Activated T-helper 9 cell treated with anti-CD3 and anti-CD28 coated beads, Interleukin-2, amount 50 U/mL, for 16 hours (primary cell): ENCODE measurements at places on chromosomes 11 and 22.
A peak's percentile ranks its signal among the peaks of the same experiment; 100 is the strongest.

DNA sequence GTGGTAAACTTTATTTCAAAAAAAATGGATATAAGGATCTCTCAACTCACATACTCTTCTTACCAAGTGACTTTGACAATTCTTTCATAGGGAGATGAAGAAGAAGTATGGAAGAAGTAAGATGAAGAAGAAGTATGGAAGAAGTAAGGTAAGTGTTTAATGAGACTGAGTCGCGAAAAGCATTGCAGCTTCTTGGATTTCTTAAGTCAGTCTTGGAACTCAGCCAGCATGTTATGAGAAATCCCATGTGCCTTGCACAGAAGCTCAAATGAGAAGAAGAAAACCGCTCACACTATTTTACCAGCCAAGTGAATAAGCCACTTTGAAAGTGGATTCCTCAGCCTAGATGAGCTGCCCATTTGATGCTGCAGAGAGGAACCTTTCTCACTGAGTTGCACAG lies 332.0 kb upstream of the CCDC179 start:
- no peak for DNase-seq

DNA sequence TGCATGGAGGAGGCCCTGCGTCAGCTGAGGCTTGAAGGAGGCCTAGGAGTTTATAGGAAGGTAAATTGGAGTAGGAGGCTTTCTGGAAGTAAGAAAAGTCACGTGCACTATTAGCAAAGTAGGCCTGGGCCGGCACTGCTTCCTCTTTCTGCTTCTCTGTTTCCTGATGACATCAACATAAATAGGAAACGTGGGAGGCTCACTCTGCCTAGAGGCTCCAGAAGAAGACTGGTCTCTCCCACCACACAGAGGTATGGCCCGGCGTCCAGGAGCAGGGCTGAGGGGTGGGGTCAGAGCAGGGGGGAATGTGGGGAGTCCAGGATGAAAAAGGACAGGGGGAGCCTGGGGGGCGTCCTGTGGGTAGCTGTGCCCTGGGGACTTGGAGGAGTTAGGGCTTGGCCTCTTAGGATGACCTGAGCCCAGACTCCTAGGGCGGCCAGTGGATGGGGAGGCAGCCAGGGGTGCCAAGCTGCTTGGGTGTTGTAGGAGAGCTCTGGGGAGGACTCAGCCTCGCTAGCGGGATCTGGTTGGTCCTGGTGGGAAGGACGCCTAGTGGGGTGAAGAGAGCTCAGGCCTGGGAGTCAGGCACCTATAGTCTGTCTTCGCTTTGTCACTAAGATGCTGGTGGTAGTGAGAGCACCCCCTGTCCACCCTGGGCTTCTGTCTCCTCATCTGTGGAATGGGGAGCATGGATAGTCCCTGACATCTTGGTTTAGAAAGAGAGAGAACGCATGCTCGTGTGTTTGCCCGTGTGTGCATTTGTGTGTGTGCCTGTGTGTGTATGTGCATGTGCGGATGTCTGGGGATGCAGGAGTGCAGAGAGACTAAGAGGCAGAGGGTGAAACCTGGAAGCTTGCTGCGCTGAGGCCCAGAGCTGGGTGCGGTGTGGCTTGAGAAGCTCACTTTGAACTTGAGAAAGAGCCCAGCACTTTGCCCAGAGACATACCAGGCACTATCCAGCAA lies at the start of gene CSF2RB:
Gene CSF2RB (plus strand): TSS at position 202 of the 963 bp plus-strand sequence. CDS start 8,580 bp downstream, outside the sequence.
- DNase-seq, result no peak

DNA sequence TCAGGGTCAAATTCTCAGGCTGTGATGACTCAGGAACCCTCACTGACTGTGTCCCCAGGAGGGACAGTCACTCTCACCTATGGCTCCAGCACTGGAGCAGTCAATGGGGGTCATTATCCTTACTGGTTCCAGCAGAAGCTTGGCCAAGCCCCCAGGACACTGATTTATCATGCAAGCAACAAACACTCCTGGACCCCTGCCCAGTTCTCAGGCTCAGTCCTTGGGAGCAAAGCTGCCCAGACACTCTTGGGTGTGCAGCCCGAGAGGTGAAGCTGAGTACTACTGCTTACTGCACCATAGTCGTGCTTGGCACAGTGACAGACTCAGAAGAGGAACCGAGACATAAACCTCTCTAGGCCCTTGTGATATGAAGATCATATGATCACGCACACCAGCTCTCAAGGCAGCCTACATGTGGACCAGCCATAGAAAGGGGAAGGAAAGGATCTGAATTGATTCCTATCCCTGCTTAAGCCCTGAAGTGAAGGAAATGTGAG lies 58.2 kb downstream of the ZNF280B start:
- no peak for DNase-seq

GRCh38 chr11:119366690-119367620 lies 14.5 kb downstream of the USP2 start:
- DNase-seq, result no peak

- no peak for DNase-seq
Measured at GRCh38 chr11:8759634-8760033, 77.0 kb downstream of the RPL27A start.

DNA sequence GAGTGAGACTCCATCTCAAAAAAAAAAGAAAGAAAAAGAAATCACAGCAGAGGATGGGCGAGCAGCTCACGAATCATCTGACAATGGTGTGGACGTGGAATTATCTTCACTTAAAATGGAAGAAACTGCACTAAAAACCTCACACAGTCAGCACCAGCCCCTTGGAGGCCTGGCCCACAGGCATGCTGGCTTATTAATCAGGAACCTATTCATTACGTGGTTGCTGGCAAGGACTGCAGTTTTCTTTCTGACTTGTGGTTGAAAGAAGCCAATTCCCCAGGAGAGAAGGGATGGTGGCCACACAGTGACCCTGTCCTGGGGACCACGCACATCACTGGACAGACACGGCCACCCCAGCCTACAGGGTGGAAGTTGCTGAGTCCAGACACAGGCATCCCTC lies 401.1 kb downstream of the CTTN start:
- DNase-seq, result no peak

DNA sequence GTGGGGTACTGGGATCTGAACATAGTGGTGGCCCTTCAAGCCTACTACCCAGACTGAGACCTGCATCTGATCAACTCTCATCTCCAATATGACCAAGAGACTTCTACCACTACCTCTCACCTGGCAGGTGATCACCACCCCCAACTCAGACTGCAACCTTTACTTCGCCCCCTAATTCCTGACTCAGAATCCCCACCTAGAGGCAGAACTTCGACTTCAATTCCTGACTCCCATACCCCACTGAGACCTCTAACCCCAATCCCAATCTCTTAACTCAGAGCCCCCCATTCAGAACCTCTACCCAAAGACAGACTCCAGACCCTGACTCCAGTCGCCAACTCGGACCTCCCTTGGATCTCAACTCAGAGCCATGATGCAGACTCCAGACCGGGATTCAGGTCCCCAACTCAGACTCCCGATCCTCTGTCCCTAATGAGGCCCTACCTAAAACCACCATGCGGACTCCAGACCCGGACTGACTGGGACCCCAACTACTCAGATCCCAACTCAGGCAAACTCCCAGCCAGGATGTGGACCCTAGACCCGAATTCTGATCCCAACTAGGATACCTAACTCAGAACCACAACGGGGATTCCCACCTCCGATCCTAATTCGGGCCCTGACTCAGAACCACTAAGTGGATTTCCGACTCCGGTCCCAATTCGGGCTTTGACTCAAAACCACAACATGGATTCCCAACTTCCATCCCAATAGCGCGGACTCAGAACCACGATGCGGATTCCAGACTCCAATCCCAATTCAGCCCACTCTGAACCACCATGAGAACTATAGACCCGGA lies 1.2 kb downstream of the KCNQ1OT1 start:
- no peak for DNase-seq

DNA sequence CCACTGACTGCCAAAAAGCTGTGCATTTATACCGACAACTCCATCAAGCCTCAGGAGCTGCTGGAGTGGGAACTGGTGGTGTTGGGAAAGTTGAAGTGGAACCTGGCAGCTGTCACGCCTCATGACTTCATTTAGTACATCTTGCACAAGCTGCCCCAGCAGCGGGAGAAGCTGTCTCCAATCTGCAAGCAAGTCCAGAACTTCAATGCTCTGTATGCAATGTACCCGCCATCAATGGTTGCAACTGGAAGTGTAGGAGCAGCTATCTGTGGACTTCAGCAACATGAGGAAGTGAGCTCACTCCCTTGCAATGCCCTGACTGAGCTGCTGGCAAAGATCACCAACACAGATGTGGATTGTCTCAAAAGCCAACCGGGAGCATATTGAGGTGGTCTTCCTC lies at the start of gene SLC22A25:
Gene SLC22A25 (minus strand): TSS at position 67 of the 400 bp plus-strand sequence. CDS start 13,947 bp downstream, outside the sequence.
- no peak for DNase-seq

DNA sequence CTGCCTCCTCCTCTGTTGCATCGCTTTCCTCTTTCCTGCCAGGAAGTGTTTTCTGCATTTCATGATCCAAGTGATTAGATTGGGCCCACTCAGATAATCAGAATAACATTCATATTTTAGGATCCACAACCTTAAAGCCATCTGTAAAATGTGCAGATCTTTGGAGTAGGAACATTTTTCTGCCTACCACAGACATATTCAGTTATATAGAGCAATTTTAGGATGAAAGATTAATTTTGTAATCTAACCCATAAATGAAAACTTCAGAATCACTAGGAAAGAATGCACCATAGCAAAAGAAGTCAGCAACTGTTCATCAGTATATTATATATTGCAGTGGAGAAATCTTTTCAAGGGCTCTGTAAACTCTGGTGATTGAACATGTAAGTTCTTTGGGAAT lies 659.9 kb upstream of the LUZP2 start:
- DNase-seq, result no peak

DNA sequence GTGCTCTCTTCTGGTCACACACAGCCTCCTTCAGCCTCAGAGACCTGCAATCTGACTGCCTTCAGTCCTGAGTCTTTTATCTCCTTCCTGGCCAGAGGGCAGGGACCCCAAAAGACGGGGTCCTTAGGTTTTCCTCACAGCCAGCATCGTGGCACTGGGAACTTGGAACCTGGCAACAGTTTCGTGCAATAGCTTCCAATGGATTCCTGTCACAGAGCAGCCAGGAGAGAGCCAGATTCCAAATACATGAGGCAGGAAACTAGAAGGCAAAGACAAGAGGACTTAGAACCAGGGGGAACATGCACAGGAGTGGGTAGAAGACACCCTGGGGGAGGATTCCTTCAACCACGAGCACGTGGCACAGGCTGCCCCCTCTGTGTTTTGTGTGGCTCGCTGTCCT lies 48.6 kb downstream of the C11orf91 start:
- DNase-seq, result no peak

DNA sequence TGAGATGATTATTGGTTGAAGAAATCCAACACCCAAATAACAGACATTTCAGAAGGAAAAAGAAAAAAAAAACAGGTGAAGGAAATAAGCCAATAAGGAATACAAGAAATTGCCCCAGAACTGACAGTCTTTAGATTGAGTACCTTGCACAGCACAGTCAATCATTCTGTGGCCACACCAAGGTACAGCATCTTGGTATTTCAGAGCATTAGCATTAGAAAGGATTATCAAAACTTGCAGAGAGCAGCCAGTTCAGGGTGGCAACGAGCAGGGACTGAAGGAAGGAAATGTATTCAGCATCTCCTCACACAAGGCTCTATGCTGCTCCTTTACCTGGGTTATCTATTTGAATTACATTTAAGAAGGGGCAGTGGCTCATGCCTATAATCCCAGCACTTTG lies 2.1 kb downstream of the ADA2 start:
- DNase-seq, result no peak

DNA sequence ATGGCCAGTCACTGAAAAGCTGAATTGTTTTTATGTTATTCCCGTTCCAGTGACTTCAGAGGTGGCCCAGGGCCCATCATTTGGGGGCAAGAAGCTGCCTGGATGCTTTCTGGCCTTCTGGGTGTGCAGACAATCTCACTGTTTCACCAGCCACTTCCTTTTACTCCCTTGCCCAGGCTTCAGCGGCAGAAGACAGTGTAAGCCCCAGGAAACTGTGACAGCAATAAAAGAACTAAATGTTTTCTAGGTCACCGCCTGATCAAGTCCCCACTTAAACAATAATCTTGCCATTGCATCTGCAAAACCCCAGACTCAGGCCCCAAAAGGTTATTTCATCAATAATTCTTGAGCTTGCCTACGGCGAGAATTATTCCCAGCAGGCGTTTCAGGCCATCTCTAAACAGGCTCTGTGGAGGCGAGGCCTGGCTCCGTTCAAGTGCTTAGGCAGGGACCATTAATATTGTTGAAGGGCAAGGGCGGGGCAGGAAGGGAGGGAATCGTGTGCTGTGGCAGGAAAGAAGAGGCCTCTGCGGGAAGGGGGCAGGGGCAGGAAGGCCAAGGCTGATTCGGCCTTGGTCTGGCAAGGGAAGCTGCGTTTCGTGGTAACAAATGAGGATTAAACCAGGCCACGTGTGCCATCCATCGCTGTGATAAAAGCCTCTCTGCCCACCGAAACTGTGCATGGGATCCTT lies 252.3 kb downstream of the KIRREL3 start:
- no peak for DNase-seq

- DNase-seq, result no peak
Measured at GRCh38 chr11:70247042-70247709, 23.3 kb upstream of the PPFIA1 start.

- DNase-seq, result no peak
Measured at GRCh38 chr11:60118338-60118737, 29.9 kb downstream of the MS4A2 start.

GRCh38 chr22:24096758-24097115 lies 84.5 kb upstream of the SUSD2 start:
- no peak for DNase-seq

DNA sequence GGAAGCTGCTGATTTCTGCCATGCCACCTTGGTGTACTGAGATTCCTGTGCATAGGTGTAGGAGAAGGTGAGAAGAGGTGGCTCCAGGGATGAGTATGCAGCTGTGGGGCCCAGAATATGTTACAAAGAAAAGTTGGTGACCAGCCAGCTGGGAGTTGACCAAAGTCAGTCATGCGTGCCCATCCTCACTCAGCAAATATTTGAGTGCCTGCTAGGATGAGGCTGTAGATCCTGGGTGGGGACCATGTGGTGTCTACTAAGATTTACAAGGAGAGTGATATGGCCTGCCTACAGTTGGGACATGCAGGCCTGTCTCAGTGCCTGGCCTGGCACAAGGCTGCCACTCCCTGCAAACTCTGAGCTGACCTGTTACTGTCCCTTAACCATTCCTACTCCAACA lies 19.4 kb downstream of the RNF185 start:
- no peak for DNase-seq

GRCh38 chr11:58546841-58547240 lies 28.8 kb downstream of the LPXN start:
- no peak for DNase-seq

GRCh38 chr11:101862391-101863233 lies 52.2 kb upstream of the CEP126 start:
- no peak for DNase-seq

GRCh38 chr11:45485070-45485707 lies 180.2 kb downstream of the CHST1 start:
- no peak for DNase-seq

- no peak for DNase-seq
Measured at GRCh38 chr22:24443668-24444067, 16.3 kb downstream of the ADORA2A start.

DNA sequence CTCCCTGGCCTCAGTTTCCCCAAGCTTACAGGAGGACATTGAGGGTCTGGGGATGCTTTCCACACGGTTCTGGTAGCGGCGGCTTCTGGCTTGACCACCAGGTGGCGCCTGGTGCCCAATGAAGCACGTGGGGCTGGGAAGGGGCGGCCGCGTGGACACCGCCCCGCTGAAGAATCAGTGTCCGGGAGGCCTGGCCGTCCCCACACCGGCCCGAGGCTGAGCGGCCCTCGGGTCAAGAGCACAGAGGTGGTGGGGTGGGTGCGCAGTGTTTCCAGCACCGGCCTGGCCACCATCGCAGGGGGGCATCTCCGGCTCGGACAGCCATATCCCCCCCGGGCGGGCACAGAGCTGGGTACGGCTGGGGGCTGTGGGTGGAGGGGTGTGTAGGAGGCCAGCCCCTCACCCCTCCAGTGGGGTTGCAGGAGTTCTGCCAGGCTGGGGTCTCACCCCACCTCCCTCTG lies 27.8 kb upstream of the PPARA start:
- DNase-seq, result peak; percentile 54

GRCh38 chr11:79078456-79078855 lies 362.4 kb downstream of the TENM4 start:
- no peak for DNase-seq
